ENCODE measurements at places on chromosomes 7 and 10.

DNA sequence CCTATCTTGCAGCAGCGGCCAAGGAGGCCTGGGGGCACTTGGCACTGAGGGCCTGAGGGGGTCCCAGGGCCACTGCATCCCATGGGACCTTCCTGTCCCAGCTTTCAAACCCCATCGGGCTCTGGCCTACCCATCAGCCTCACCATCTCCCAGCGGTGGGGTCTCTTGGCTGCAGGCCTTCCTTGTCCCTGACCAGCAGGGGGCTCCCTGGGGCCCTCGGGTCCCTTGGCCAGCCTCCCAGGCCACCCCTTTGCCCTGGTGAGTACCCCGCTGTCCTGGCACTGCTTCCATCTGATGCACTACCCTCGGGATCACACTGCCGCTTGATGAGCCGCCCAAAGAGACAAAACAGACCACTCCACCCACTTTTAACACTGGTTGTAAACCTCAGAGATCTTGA lies 43.5 kb downstream of the YKT6 start:
- no peak for DNase-seq

- DNase-seq = no peak
Measured at GRCh38 chr7:27105301-27106031, 3.0 kb upstream of the HOXA2 start.

GRCh38 chr10:48819783-48820182 lies 119.9 kb downstream of the LRRC18 start:
- no peak for DNase-seq

DNA sequence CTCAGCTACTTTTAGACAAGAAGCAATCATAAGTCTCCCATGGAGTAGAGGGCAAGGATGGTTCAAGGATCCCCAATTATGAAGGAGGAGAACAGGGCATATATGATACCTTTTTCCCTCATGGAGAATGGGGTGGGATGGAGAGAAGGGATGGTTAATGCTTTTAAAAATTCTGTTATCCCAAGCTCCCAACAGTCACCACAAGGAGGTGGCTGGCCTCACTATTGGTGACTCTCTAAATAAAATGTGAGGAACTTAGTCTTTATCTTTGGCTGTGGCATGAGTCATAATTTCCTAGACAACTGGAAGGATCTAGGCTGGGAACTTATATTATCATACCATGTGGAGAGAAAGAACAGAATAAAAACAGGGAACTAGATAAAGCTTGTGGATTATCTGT lies 297.0 kb downstream of the PHTF2 start:
- no peak for DNase-seq

DNA sequence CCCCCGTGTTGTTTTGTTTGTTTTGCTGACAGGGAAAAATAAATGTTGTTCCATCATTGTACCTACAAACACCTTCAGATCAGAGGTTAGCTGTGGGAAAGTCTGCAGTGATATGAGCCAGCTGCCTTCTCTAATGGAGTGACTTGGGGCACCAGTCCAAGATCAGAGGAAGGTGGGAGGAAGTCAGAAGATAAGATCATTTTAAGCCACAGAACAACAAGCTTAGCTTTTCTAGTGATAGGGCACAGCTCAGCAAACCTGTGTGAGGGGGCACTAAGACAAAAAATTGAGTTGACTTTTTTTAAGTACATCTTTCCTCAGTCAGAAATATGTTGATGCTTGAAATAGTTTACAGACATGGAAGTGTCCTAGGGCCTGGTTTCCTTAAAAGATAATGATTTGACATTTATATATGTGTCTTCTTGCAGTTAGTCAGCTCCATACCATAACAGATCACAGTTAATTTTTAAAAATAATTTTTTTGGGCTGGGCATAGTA lies 240.3 kb upstream of the KAT6B start:
- peak; percentile 52 for DNase-seq

DNA sequence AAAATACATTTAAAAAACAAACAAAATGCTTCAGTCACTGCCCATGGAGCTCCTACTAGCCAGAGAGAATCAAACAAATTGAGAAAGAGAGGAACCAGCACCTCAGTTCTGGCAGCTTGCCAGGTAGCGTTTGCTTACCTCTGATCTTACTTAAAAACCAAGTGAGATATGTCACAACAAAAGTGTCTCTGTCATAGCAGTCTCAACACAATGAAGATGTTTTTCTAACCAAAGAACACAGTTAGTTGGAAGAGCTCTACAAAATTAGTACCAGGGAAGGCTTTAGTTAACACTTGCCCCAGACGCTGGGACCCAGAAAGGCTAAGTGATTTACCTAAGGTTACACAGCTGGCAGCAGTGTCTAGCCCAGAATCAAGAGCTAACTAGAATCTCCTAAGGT lies 3.4 kb downstream of the DOCK4 start:
- DNase-seq = peak; percentile 39

DNA sequence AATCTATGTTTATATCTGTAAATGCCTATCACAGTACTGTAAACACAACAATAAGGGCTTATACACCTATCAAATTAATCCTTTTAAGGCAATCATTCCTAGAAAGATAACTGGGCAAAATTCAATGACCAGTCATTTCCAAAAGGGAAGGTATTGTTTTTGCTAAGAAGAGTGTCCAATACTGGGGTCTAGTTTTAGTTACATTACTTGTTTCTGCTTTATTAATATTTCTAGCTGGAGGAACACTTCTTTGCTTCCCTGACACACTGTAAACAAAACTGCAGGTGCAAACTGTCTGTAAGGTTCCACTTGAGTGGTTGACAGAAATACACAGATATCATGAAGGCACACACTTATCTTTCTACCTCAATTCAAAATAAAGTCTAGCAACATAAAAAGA lies 84.2 kb upstream of the FAM133B start:
- no peak for DNase-seq

DNA sequence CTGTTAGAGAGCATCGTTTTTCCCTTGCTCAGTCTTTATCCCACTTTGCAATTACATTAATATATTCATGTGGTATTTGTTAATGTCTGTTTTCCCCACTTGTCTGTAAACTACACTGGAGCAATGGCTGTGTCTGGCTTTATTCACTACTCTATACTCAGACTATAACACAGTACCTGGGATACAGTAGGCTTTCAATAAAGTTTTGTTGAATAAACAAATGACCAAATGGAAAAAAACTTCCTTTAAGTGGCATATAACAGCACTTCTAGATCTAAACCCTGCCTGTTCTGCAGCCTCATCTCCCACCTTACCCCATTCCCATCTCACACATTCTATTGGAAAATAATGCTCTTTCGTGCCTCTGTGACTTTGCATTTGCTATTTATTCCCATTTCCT lies 57.3 kb upstream of the SPOCK2 start:
- DNase-seq = no peak

GRCh38 chr10:132521466-132522102 lies 16.0 kb upstream of the INPP5A start:
- no peak for DNase-seq

DNA sequence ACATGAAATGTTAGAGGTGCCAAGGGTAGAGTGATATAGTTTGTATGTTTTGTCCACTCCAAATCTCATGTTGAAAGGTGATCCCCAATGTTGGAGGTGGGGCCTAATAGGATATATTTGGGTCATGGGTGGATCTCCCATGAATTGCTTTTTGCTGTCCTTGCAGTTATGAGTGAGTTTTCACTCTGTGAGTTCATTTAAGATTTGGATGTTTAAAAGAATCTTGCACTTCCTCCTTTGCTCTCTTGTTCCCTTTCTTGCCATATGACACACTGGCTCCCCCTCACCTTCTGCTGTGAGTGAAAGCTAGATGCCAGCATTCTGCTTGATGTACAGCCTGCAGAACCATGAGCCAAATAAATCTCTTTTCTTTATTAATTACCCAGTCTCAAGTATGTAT lies 269.2 kb downstream of the ZWINT start:
- DNase-seq = no peak

DNA sequence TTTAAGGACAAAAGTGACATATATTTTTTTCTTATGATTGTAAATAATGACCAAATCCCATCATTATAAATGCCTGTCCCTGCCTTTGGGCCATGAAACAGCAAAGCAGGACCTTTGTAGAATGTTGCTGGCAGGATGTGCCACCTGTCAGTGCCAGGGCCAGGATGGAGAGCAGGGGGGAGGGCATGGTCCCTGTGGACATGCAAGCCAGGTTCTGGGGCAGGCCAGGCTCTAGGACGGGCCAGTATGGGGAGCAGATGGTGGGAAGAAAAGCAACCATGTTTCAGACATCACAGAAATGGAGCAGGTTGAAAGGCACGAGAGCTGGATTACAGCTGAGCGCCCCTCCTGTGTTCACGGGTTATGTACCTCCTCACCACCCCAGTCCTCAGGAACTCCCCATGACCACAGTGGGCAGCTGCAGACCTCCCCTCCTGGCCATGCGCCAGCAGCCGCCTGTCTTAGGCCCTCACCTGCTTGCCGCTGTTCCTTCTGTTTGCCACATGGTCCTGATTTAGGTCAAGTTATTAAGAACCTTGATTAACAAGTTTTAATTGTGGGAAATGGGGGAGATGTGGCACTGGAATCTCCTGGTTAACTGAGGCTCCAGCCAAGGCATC lies 210.4 kb downstream of the PAXIP1 start:
- no peak for DNase-seq

- no peak for DNase-seq
Measured at GRCh38 chr10:75941223-75941801, 509.9 kb downstream of the LRMDA start.

- no peak for DNase-seq
Measured at GRCh38 chr10:78868456-78868855, 200.3 kb upstream of the ZMIZ1 start.

- no peak for DNase-seq
Measured at GRCh38 chr10:124058346-124059003, 34.9 kb downstream of the CHST15 start.

GRCh38 chr7:85343484-85343883 lies 156.6 kb upstream of the SEMA3D start:
- DNase-seq = no peak

DNA sequence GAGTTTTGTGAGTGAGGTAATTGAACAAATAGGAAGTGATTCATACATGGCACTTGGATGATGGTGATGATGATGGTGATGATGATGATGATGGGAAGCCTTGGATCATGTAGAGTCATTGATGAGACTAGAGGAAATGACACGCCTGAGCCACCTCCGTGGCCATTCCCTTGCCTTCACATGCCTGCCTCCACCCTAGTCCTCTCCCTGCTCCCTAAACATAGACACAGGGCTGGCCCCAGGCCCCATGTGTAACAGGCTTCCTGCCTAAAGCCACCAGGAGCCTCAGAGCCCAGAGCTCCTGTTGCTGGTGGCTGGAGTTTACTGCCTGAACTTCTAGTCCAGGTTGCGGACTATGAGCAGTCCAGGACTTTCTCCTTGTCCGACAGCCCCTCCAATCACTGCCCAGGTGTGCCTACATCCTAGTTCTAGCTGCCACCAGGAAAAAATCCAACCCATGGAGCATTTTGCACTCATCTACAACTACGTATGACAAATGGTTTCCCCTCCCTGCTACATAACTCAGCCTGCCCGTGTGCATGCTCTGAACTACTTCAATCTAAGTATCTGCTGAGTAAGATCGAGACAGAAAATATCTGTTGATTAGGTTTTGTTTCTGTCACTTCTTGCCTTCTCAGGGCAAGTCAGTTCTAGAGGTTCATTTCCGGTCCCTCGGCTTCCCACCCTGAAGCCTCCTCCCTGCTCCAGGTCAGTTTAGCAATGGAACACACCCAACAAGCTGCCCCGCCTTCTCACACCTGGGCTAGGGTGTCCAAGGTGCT lies 35.5 kb upstream of the KDM7A start:
- DNase-seq = no peak

GRCh38 chr7:1533255-1533546 lies 2.7 kb downstream of the MAFK start:
- no peak for DNase-seq

DNA sequence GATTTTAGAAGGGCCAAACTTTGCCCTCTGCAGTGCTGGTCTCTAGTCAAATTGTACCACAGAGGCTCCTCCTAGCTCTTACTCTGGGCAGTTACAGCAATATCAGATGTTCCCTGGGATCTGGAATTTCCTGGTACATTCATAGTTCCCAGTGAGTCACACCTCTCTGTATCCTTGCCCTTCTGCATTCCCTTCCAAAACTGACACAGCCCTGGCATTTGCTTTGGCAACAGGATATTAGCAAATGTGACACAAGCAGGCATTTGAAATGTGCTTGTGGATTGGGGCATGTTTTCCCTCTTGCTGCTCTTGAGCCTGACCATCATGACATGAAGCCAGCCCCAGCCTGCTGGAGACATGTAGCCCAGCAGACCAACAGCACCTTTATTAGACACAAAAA lies 284.7 kb upstream of the AKR1E2 start:
- DNase-seq = no peak

GRCh38 chr10:44476409-44477045 lies 91.6 kb upstream of the CXCL12 start:
- no peak for DNase-seq

DNA sequence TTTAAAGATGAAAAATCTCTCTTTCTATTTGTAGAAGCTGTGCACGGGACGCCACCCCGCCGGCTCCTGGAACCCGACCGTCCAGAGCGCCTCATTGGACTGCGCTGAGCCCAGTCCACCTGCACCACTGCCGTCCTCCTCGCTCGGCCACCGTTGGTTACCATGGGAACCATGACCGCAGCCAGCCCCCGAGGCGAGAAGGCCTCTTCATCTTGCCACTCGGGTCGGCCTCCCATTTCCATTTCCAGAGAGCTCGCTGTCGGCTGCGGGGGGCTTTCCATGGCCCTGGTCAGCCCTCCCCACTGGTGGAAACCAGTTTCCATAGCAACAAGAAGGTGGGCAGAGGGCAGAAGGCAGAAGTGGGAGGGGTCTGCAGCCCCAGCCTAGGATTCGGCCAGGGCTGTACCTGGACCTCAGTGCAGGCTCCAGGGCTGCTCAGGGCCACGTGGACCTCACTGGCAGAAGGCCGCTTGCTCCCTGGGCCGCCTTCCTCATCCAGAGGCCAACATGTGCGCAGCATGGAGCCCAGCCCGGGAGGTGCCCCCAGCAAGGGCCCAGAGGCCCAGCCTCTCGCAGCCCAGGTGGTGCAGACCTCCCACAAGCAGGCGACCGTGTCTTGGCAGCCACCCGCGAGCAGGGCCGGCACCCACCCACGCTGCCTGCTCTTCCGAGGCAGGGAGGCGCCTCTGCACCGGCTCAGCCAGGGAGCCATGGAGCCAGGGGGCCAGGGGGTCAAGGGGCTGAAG lies 283.5 kb upstream of the PPP2R2D start:
- DNase-seq = no peak

GRCh38 chr7:53531-53930 lies 138.8 kb upstream of the FAM20C start:
- DNase-seq = no peak

- peak; percentile 23 for DNase-seq
Measured at GRCh38 chr7:50599385-50599784, 34.2 kb upstream of the DDC start.

DNA sequence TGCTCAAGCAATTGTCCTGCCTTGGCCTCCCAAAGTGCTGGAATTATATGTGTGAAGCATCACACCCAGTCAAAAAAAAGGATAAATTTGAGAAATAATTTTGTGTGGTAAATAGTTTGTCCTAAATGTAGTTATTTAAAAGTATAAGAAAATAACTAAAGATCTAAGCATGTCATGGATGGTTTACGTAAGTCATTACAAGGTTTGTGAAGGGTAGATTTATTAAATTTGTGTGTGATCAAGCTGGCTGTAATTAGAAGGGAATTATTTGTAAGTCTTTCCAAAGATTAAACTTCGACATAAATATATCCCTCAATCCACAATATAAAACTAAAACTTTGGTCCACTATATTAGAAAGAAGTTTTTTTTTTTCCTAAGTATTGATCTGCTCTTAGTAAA lies 28.6 kb downstream of the ORC5 start:
- DNase-seq = no peak

- no peak for DNase-seq
Measured at GRCh38 chr7:120684463-120684862, 173.5 kb downstream of the TSPAN12 start.
